ENCODE measurements at places on chromosomes 3 and 15. TPM values are rescaled to one million over a fixed set of nuclear protein-coding genes. Genes with fewer than 3 reads are reported as not detected.
A peak's percentile ranks its signal among the peaks of the same experiment; 100 is the strongest.

- H3K27me3 ChIP-seq, result no peaks in the 10 kb centered on the region
- H3K4me1 ChIP-seq, result no peaks in the 10 kb centered on the region
- H3K4me3 ChIP-seq, result no peak overlapping the region
- peaks cover 6% of the 10 kb centered on the region for H3K36me3 ChIP-seq
These were observed 52.6 kb upstream of the MYO5C start for GRCh38 chr15:52348056-52348745.

- no peak overlapping the region for H3K27ac ChIP-seq
- no peak overlapping the region for H3K4me3 ChIP-seq
- H3K27me3 ChIP-seq, result peaks cover 10% of the 10 kb centered on the region
- peak; percentile 69 for DNase-seq
These were observed 42.0 kb upstream of the CFAP161 start for GRCh38 chr15:81091889-81092558.

DNA sequence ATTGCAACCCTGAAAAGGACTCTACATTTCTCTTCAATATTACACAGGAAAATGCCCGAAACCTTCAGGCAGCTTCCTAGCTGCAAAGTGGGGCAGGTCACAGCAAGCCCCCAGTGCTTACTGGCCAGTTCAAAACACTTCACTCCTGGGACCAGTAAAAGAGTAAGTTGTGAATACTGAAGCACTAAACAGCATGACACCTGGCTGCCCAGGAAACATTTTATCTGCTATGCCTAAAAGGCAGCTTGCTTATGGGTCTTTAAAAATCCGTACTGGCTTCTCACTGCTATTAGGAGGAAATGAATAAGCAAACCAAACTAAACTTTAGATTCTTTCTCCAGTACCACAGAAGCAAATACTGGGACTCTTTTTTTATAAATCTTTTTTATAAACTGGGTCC lies 457.9 kb upstream of the ALCAM start:
- no peaks in the 10 kb centered on the region for H3K36me3 ChIP-seq
- H3K27me3 ChIP-seq, result no peaks in the 10 kb centered on the region
- H3K4me1 ChIP-seq, result peaks cover 3% of the 10 kb centered on the region
- DNase-seq, result no peak
- H3K4me3 ChIP-seq, result no peak overlapping the region

DNA sequence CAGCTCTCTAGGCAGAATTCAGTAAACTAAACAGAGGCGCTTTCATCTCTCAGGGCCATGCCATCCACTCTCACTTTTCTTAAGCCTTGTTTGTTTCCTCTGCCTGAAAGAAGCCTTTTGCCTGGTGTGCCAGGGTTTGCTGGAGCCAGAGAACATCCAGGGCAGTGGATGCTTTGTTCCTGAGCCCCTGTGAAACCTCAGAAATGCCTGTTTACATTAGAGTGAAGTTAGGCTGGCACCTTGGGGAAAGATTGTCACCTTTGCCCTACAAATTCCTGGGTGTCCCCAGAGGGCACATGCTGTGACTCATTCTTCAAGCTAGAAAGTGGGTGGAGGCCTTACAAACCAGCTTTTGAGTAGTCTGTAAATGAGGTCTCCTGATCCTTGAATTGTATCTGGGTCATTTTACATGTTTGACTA lies 10.7 kb upstream of the TRAK1 start:
- H3K4me3 ChIP-seq, result no peak overlapping the region
- no peaks in the 10 kb centered on the region for H3K36me3 ChIP-seq
- H3K4me1 ChIP-seq, result peaks cover 65% of the 10 kb centered on the region

GRCh38 chr15:86165265-86166211 lies 85.9 kb downstream of the AGBL1 start:
- no peaks in the 10 kb centered on the region for H3K36me3 ChIP-seq
- H3K27me3 ChIP-seq, result no peaks in the 10 kb centered on the region
- peak; percentile 16 for DNase-seq
- H3K27ac ChIP-seq, result no peak overlapping the region
- no peak overlapping the region for H3K4me3 ChIP-seq

- H3K36me3 ChIP-seq, result peaks cover 58% of the 10 kb centered on the region
- DNase-seq, result no peak
- no peaks in the 10 kb centered on the region for H3K27me3 ChIP-seq
- H3K4me3 ChIP-seq, result no peak overlapping the region
These were observed 40.5 kb downstream of the SEMA3G start for GRCh38 chr3:52404391-52404790.

DNA sequence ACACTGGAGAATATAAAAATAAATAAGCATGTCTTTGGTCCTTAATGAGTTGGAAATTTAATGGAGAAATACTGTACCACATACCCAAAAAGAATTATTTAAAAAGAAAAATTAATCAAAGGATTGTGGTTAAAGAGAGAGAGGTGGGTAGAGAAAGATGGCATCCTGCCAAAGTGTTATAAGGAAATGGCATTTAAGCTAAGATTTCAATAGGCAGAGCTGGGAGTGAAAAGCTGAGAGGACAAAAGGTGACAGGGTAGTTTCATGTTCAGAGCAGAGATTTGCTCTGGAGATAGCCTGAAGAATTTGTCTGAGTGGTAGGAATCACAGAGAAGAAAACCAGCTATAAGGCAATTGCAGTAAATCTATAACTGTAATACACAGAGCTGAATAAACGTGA lies 181.0 kb downstream of the SI start:
- no peaks in the 10 kb centered on the region for H3K36me3 ChIP-seq
- DNase-seq, result peak; percentile 59
- H3K4me1 ChIP-seq, result no peaks in the 10 kb centered on the region
- H3K27ac ChIP-seq, result no peak overlapping the region
- H3K27me3 ChIP-seq, result no peaks in the 10 kb centered on the region

GRCh38 chr3:104523136-104523535 lies 843.6 kb upstream of the ALCAM start:
- no peak for DNase-seq
- no peak overlapping the region for H3K27ac ChIP-seq
- no peaks in the 10 kb centered on the region for H3K4me1 ChIP-seq
- no peaks in the 10 kb centered on the region for H3K27me3 ChIP-seq
- H3K4me3 ChIP-seq, result no peak overlapping the region

Gene CHST13
- total RNA-seq, result 1.4 TPM

Gene PIK3R4
- total RNA-seq, result 45.5 TPM

- H3K36me3 ChIP-seq, result no peaks in the 10 kb centered on the region
- H3K27me3 ChIP-seq, result no peaks in the 10 kb centered on the region
- no peak overlapping the region for H3K27ac ChIP-seq
- no peak overlapping the region for H3K4me3 ChIP-seq
- no peak for DNase-seq
- H3K4me1 ChIP-seq, result no peaks in the 10 kb centered on the region
These were observed 127.3 kb downstream of the RAP2B start for GRCh38 chr3:153289334-153289808.

Gene EEFSEC
- total RNA-seq, result 27.2 TPM

DNA sequence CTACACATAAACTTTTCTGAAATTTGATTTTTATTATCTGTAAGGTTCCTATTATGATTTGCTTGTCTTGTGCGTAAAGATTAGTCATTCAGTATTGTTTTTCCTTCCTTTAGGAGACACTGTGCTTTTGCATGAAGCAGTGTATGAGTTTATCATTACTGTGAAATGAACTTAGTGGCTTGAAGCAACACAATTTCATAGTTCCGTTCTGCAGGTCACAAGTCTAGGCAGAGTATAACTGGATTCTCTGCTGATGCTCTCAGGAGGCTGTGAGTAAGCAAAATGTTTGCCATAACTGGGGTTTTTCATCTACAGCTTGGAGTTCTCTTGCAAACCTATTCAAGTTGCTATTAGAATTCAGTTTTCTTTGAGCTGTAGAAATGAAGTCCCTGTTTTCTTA lies 1136.1 kb downstream of the OTOL1 start:
- H3K27me3 ChIP-seq, result no peaks in the 10 kb centered on the region
- H3K36me3 ChIP-seq, result no peaks in the 10 kb centered on the region
- H3K4me1 ChIP-seq, result no peaks in the 10 kb centered on the region
- no peak for DNase-seq
- H3K4me3 ChIP-seq, result no peak overlapping the region

GRCh38 chr3:70224337-70224736 lies 88.1 kb downstream of the MDFIC2 start:
- H3K36me3 ChIP-seq, result no peaks in the 10 kb centered on the region
- H3K4me3 ChIP-seq, result no peak overlapping the region
- H3K27me3 ChIP-seq, result no peaks in the 10 kb centered on the region
- no peak overlapping the region for H3K27ac ChIP-seq
- DNase-seq, result no peak
- no peaks in the 10 kb centered on the region for H3K4me1 ChIP-seq

Gene SERINC4
- not detected for total RNA-seq

GRCh38 chr3:181446741-181447140 lies 265.0 kb upstream of the SOX2 start:
- no peaks in the 10 kb centered on the region for H3K36me3 ChIP-seq
- no peaks in the 10 kb centered on the region for H3K4me1 ChIP-seq
- no peak for DNase-seq

DNA sequence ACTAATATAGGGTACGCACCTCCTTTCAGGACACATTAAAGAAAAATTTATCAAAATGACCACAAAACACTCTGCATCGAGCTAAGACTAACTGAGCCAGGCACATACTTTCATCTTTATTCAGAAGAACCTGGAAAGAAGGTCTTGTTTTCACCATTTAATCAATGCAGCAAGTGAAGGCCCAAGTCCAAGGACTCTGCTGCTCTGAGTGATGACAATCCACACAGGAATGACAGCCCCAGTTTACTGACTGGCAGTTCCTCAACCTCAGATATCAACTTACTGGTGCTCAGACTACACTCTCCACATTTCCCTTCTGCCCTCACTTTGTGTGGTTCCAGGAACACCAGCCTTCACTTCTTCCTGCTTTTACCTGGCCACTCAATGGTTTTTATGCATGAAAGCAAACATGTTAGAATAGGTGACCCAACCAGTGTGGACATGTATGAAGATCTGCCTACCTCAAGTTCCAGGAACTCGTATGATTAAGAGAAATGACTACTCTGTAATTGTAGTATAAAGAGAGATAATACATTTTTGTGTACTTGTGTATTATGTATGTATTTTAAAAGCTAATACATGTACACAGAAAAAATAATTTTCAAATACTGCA lies 29.1 kb upstream of the RASA2 start:
- H3K36me3 ChIP-seq, result no peaks in the 10 kb centered on the region
- peaks cover 47% of the 10 kb centered on the region for H3K4me1 ChIP-seq

Gene IL17RC
- 20.1 TPM for total RNA-seq

DNA sequence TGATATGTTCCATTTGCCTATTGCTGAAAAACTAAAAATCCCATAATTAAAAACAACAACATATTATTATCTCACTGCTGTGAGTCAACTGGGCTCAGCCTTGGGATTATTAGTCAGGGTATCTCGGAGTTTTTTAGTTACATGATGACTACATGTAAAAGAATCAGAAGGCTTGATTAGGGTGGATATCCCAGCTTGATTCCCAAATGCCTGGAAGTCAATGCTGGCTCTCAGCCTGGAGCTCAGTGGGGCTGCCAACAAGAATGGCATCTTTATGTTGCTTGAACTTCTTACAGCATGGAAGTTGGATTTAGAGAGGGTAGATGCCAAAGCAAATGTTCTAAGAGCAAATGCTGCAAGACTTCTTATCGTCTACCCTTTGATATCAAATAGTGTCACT lies 278.5 kb downstream of the PLOD2 start:
- no peaks in the 10 kb centered on the region for H3K4me1 ChIP-seq
- H3K4me3 ChIP-seq, result no peak overlapping the region
- H3K36me3 ChIP-seq, result no peaks in the 10 kb centered on the region
- no peak for DNase-seq

Gene ZNF860
- not detected for total RNA-seq
